Stimulated activated CD8-positive, alpha-beta memory T cell treated with anti-CD3 and anti-CD28 coated beads, Interleukin-2, amount 100 ng/mL, for 1 hour (primary cell): ENCODE measurements at places on chromosomes 13 and 19.

DNA sequence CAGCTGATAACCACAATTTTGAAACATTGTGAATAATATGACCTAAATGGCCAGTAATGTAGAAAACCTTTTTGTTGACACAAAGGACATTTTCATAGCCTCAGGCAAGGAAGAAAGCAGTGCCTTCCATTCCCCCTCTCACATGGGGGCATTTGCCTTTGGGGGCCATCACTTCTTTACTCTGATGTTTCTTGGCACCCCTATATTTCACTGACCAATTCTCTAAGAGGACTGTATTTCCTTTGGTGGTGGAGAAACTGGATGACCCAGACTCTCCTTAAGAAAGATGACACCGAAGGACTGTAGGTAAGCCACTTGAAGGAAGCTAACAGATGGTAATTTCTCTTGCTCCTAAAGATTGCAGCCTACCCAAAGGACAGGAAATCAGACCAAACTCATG, 254.6 kb downstream of the DCLK1 start:
- no peak for DNase-seq

- no peak for DNase-seq
These were observed 436.8 kb downstream of the FGF14 start for GRCh38 chr13:101965096-101965495.

DNA sequence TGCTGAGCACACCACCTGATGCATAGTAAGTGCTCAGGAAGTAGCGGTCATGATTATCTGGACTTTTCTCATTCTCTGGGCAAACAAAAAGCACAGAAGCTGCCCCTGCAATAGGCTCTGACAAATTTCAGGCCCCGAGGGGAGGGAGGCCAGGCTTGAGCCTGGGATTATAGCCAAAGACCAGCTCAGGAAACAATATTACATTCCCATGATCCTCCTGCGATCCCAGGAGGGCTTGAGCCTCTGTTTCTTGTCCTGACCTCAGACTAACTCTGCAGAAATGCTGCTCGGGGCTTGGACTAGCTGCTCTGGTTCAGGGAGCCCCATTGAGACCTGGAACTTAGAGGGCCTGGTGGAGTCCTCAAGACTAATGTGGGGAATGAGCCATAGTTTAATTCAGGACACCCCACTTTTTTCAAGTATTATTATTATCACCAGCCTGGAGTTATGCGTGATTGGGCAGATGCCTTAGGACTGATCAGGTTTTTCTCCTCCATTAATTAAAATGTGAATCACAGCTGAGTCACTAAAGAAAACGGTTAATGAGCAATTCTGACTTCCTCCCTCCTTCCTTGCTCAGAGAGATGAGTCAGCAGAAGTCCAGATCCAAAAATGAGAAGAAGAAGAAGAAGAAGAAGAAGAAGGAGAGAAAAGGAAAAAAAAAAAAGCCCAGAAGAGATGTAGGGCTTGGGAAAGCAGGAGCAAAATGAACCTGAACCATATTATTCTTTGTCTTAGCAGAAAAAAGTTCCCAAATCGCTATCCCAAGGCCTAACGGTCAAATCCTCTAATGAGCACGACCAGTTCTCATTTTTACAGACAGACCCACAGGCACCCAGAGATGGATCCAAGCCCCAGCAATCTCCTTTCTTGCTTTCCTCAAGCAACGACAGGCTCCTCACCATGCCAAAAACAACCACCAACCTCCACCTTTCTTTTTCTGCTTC, 107.2 kb downstream of the CACNA1A start:
- no peak for DNase-seq

DNA sequence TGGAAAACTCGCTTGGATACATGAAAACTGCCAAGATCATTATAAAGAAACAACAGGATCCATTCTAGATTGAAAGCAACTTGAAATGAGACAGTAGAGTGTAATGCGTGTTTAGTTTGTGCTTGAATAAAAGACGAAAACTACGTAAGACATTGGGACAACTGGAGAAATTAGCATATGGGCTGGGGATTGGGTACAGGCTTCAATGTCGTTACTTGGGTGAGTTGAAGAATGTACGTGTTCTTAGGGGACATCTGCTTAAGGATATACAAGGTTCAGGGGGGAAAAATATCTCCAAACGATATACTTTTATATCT, 471 bp upstream of the ERVK3-1 start:
- DNase-seq, result no peak

GRCh38 chr13:99353836-99354235, 46.6 kb upstream of the GPR183 start:
- no peak for DNase-seq

DNA sequence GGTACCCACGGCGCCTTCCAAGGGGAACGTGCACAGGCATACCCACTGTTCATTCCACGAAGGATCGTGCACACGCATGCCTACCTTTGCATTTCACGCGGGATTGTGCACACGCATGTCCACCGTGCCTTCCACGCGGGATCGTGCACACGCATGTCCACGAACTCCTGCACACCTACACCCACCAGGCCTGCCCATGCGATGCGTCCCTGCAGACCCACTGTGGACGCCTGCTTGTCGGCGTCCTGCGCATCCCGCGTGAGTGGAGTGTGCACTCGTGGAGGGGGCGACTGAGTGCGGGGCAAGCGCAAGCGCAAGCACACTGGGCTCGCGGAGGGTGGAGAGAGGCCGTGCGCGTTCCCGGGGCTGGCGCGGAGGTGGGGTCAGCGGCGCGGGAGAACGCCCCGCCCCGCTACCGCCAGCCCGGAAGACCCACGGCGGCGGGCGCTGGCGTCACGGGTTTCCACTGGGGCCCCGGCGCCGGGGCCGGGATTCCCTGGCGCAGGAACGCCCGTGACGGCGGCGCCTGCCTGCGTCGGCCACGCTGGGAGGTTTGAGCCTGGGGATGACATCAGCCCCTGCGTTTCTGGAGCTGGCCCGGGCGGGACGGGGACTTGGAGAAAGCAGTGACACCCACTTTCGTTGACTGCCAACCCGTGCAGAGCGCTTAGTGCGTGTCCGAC, 18.7 kb downstream of the GADD45B start:
- peak; percentile 52 for DNase-seq

DNA sequence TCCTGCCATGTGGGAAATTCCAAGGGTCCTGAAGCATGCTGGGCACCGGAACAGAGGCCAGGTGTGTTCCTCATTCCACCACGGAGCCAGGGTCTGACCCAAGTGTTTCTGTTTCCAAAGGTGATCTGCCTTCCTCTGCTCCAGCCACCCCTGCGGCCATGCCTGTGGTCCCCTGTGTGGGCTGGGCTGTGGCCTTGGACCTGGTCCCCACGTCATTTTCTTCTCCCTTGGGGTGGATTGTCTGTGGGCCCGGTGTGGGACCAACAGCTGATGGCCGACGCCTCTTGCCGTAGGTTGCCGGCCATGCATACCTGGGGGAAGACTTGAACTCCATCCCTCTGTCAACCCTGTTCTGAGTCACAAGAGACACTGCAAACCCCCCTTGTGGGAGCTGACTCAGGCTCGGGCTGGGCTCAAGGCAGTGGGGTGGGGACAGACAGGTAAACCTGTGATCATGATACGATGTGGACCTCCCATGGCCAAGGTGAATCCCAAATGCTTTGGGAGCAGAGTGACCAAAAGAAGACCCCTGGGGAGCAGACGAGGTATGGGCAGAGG, 35.0 kb downstream of the ATP11A start:
- DNase-seq, result no peak

- no peak for DNase-seq
These were observed 46.8 kb downstream of the ARHGEF7 start for GRCh38 chr13:111161601-111162600.

GRCh38 chr13:48302871-48303358, 636 bp upstream of the RB1 start:
- no peak for DNase-seq

GRCh38 chr13:99013951-99014350, 36.1 kb upstream of the DOCK9 start:
- DNase-seq, result no peak

GRCh38 chr13:48068036-48068435, 26.9 kb downstream of the MED4 start:
- no peak for DNase-seq
